ENCODE measurements at places on chromosomes 12 and 14.

DNA sequence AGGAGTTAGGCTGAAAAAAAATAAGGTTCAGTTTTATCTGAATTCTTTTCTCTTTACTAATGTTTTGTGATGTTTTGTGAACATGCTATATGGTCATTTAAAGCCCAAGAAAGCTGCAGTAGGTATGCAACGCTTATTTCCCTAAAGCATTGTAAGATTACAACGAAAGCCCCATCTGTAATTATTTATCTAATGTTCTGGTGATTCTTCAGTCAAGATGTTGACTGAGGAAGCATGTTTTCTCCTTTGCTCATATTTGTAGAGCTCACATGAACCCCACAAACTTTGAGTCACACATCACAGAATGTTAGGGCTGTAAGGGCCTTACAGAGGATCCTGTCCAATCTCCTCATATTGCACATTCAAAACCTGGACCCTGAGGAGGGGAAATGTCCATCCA, 3.2 kb upstream of the TUBA1C start:
- DNase-seq = no peak

- DNase-seq = no peak
These were observed 64.9 kb downstream of the STXBP6 start for GRCh38 chr14:24984846-24985589.

GRCh38 chr12:15151161-15152091, 69.8 kb downstream of the RERG start:
- no peak for DNase-seq

DNA sequence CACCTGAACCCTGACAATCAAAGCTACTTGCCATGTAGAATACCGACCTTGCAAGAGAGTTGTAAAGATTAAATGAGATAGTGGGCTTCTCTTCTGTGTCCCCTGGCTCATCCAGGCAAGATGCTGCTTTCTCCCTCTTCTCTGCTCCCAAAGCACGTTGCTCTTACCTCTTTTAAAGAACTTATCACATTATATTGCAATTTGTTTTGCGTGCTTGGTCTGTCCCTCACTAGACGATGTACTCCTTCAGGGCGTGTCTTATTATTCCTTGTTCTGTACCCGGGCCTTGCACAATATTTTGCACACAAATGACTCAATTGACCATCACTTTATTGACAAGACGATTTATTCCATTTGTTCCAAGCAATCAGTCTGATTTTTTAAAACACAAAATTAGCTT, 3.3 kb downstream of the DCN start:
- DNase-seq = no peak

DNA sequence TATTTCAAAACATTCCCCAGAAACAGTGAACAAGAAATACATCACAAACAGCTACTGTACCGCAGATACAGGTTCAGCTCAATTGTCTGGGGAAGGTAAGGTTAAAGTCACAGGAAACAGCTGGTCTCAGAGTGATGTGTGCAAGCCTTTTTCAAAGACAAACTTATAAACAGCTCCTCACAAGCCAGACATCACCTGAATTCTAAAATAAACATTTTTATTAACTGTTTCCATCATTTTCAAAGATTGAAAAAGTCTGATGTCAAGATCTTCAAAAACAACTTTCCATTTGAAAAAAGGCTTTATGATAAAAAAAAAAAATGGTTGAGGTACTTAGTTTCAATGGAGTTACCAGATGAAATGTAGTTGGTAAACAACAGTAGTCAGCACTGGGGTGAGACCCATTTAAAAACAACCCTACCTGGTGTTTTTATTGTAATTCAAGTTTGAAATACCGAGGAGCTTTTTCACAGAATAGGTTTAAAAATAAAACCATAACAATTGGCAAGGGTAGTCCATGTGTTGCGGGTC, 4.0 kb downstream of the BTG1 start:
- DNase-seq = no peak

- no peak for DNase-seq
These were observed 129.9 kb upstream of the GRIN2B start for GRCh38 chr12:14111230-14111865.

DNA sequence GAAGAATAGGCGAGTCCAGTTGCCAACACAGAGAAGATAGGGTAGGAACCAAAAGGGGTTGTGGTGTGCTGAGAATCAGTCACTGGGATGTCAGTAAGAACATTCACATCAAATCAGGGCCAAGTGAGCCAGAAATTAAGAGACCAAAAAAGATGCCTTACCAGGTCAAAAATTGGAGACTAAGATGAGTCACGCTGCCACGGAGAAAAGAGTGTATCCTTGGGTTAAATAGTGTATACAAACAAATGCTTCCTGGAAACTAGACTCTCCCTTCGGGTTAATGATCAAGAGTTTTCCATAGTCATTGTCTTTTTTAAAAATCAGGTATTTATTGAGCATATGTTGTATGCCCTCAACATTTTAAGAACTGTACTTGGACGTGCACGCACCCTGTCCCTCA, 45.2 kb upstream of the BAZ1A start:
- no peak for DNase-seq

- DNase-seq = no peak
These were observed 268.3 kb upstream of the SEL1L start for GRCh38 chr14:81801921-81802320.

- DNase-seq = no peak
These were observed 87.1 kb downstream of the RAD52 start for GRCh38 chr12:862303-862911.

Data from T-helper 1 cell (primary cell).